Endodermal cell (in vitro differentiated cells): ENCODE measurements at places on chromosomes 5 and 9. TPM values are rescaled to one million over a fixed set of nuclear protein-coding genes. Genes with fewer than 3 reads are reported as not detected.

GRCh38 chr5:33720176-33720575, 171.6 kb downstream of the ADAMTS12 start:
- no peak for DNase-seq

Gene PDCD1LG2
- total RNA-seq, result not detected in 2 replicates

DNA sequence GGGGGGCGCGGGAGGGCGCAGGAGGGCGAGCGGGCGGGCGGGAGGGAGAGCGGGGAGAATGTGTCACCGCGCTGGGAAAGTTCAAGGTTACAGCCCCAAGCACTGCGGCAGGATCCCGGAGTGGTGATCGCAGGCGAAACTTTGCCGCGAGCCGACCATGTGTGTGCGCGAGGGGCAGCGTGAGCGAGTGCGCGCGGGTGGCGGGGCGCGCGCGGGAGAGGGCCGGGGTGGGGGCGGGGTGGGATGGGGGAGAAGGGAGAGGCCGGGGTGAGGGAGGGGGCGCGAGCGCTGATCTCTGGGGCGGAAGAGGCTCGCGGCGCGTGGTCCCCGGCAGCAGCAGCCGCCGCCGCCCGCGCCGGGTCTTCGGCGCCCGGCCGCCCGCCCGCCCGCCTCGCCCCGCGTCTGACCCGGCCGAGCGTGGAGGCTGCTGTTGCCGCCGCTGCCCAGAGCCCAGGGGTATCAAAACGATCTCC, at the start of gene NFIB:
Gene NFIB (minus strand): TSS at position 191 of the 473 bp plus-strand sequence. CDS start 630 bp downstream, outside the sequence.
- DNase-seq, result no peak

DNA sequence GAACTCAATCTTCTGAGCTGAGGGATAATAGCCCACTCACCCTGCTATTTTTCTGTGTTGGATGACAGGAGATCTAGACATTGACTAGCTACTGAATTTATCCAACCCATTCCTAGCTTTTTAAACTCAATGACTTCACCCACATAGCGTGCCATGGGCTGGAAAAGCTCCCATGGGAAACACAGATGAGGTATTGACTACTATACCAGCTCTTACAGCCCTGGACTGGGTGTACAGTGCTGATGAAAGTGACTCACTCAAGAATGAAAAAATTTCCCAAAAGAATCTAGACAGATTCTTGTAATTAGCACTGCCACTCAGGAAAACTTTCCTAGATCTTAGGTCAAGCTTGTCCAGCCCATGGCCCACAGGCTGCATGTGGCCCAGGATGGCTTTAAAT, 72.7 kb upstream of the NREP start:
- DNase-seq, result no peak

- DNase-seq, result no peak
These were observed 13.3 kb upstream of the C5orf63 start for GRCh38 chr5:127086589-127086988.

DNA sequence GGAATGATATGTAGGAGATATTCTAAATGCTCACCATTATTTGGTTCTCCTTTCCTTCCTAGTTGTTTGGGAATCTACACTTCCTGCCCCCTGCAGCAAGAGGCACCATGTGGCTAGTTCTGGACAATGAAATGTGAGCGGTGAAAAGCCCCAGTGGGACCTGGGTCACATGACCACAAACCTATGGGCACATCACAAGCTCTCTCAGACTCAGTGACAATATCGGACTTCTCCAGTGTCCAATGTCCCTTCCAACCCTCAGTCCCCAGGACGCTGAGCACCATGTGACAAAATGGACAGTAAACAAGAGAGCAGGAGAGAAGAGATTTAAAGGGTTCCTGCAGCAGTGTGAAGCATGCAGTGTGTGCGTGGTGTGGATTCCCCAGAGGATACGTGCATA, 44.6 kb upstream of the FOXE1 start:
- no peak for DNase-seq

DNA sequence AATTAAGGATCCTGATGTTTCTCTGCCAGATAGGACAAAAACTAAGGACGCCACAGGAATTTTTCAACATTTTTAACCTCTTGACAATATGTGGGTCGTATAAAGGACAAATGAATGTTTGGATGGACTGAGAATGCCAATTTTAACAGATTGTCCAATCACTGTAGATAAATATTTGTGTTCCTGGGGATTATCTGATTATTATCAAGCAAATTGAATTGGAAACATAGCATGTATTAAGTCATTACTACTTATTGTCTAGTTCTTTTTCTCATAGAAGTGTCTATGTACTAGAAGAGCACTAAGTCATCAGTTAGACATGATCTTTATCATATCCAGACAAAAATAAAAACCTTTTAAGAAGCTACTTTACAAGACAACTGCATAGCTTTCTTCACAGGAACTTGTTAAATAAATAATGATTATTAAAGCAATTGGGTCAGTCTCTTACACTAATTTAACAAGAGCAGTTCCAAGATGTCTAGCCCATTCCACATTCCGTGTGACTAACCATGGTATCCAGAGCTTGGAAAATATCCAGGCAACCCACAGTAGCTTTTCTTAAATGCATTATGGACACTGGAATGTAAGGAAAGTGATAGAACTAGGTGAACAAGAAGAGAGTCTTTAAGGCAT, 127.5 kb upstream of the CDKN2B start:
- DNase-seq, result no peak

GRCh38 chr5:180673371-180674089, 24.1 kb upstream of the FLT4 start:
- DNase-seq, result peak; percentile 74

GRCh38 chr9:3028535-3028934, 184.6 kb upstream of the PUM3 start:
- no peak for DNase-seq

GRCh38 chr5:135601466-135601865, 22.7 kb upstream of the CXCL14 start:
- no peak for DNase-seq

DNA sequence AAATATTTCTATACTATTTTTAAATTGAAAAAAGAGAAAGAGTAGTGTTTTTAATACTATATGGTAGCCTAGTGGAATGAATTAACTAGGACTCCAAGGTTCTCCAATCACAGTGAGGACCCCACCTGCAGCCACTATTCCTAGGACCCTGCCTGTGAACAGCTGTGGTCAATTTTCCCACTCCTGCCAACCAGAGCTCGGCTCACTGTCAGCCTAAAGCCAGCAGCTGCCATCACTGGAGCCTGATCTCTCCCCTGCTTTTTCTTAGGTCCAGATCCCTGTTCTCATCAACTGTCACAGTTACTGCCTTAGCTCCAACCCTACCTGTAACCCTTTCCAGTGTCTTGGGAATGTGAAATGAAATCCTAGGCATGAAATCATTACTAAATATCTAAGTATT, 25.3 kb downstream of the ARSB start:
- no peak for DNase-seq

Gene MLANA
- total RNA-seq, result not detected in 3 replicates

DNA sequence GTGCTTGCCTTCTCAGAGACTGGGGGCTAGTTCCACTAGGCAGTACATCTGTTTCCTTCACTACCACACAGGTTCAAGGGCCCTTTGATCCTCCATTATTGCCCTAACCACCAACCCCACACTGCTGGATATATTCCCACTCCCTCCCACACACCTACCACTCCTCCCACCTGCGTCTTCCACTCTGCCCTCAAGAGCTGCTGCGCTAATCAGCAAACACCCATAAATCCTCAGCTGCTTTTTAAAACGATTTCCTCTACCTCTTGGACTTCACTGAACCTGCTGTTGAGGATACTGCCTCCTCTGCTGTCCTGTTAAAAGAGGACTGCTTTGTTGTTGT, 120.9 kb downstream of the MAPKAP1 start:
- no peak for DNase-seq
